Lower lobe of right lung (tissue), 2 donors: ENCODE measurements at places on chromosomes 5 and 9. TPM values are rescaled to one million over a fixed set of nuclear protein-coding genes. Genes with fewer than 3 reads are reported as not detected.

C9orf43 gene
- total RNA-seq = 0.35 TPM

DMRTA1 gene
- 1.7 TPM for total RNA-seq

SRP19 gene
- 29.5 TPM for total RNA-seq

SLC2A8 gene
- 18.5 TPM for total RNA-seq

MARCOL gene
- not detected for total RNA-seq

DMXL1 gene
- total RNA-seq = 56.4 TPM

STK32A gene
- total RNA-seq = 2.9 TPM
